Natural killer cell (primary cell): ENCODE measurements at places on chromosomes 6 and 20. TPM values are rescaled to one million over a fixed set of nuclear protein-coding genes. Genes with fewer than 3 reads are reported as not detected.

DNA sequence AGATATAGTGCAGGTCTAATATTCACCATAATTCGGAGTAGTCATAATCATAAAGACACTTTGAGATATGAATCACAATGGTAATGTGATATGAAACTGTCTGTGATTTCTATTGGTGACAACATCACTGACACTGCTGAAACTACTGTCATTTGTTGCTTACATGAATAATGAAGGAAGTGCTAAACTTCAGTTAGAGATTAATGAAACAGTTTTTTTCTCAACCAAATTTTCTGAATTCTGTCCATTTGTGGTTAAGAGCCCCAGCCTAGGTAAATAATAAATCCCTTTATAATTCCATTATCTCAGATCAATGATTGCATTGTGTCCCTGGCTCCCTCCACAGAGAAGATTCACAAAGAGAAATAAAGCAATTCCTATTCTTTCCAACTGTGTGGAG is 122.6 kb downstream of the HIVEP2 start:
- no peak overlapping the region for H3K27ac ChIP-seq
- peak; percentile 36 for DNase-seq
- H3K4me1 ChIP-seq = peaks cover 14% of the 10 kb centered on the region
- H3K36me3 ChIP-seq = no peaks in the 10 kb centered on the region

- no peak for DNase-seq
- no peaks in the 10 kb centered on the region for H3K27me3 ChIP-seq
- no peaks in the 10 kb centered on the region for H3K36me3 ChIP-seq
Observed at GRCh38 chr6:82612475-82613039, 248.9 kb downstream of the TPBG start.

DNA sequence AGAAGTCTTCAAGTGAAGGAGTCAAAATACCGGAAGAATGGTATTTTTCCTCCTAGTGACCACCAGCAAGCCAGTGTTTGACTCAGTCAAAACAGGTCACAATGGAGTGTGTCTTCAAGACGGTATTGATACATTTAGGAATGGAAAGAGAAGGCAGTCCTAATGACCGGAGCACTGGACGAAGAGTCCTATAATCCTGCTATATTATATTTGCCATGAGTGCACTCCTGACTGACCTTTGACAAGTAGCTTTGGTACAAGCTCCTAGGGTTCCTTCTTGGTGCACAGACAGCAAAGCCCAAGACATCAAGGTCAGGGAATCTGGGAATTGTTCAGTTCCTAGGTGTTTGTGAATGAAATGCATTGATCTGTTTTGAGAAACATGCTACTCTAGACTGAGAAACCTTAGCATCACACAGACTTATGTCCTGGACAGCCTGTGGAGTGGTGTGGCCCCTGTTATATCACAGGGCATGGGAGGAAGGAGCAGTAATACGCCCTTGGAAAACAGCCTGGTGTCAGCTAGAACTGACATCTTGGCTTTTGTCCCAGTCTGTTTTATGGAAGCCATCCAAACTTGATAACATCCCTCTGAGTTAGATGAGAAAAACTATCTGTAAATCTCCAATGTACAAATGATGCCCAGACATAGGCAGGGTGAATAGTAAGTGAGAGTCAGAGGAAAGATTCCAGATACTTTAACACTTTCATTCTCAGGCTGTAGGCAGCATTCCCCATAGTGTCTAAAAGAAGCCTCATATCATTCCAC is 18.5 kb downstream of the NOX3 start:
- no peak overlapping the region for H3K27ac ChIP-seq
- DNase-seq = no peak
- H3K36me3 ChIP-seq = no peaks in the 10 kb centered on the region
- no peak overlapping the region for H3K4me3 ChIP-seq

PAX1 gene
- not detected for total RNA-seq

- no peaks in the 10 kb centered on the region for H3K36me3 ChIP-seq
- no peaks in the 10 kb centered on the region for H3K27me3 ChIP-seq
- no peak for DNase-seq
- H3K4me3 ChIP-seq = no peak overlapping the region
Observed at GRCh38 chr6:5123296-5124143, 38.4 kb downstream of the PPP1R3G start.
